ENCODE measurements at places on chromosomes 6 and 20.

DNA sequence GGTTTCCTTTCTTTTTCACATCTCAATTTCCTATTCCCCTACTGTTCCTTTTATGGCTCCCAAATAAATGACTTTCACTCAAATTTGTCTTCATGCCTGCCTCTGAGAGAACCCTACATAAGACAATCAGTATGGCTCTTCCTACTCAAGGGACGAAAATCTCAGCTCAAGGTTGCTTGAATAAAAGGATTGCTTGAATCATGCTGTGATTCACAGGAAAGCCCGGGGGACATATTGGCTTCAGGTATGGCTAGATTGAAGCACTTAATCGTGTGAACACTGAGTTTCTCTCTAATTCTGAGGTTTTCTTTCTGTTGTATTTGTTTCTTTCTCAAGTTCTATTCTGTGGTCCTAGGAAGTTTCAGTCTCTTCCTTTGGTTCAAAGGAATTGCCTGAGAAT lies 140.3 kb upstream of the SULF2 start:
- DNase-seq = no peak

GRCh38 chr20:55153001-55153645 lies 677.7 kb downstream of the DOK5 start:
- DNase-seq = no peak

DNA sequence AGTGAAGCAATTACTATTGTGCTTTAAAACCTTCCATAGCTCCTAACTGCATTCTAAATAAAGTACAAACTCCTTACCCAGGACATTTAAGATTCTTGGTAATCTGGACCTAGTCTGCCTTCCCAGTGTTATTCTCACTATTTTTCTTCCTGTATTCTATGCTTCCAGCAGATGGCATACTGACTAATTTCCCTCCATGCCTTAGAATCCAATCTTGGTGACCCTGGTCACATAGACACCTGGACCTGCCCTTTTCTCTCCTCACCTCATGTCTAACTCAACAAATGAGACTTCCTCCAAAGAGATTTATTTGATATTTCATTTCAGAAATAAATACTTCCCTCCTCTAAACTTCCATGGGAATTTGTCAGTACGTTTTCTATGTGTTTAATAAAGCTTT lies 25.8 kb downstream of the ROS1 start:
- no peak for DNase-seq

GRCh38 chr6:168294901-168295300 lies 24.7 kb downstream of the DACT2 start:
- DNase-seq = no peak

- DNase-seq = no peak
Observed at GRCh38 chr6:10420546-10421157, 5.8 kb upstream of the TFAP2A start.

DNA sequence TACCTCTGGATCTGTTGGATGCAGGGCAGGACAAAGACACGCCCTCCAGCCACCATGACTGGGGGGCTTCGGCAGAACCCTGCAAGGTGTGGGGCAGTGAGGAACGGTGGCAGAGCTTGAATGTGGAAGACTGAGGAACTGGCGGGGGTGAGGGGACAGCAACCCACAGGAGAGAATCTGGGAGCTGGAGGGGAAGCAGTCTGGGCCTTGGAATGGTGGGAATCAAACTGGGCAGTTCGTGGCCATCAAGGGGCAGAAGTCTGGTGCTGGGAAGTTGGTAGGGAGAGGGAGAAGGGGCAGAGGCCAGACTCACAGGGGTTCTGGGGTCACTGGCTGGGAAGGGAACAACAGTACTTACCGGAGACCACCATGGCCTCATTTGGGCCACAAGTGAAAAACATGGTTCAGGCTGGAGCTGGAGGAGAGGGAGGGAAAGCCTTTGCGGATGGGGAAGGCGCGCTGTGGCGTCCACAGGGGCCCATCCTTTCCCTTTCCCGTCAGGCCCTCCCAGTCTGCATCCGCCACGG lies 635 bp downstream of the FLOT1 start:
- DNase-seq = no peak

- no peak for DNase-seq
Observed at GRCh38 chr20:38920851-38921250, 5.4 kb upstream of the FAM83D start.

DNA sequence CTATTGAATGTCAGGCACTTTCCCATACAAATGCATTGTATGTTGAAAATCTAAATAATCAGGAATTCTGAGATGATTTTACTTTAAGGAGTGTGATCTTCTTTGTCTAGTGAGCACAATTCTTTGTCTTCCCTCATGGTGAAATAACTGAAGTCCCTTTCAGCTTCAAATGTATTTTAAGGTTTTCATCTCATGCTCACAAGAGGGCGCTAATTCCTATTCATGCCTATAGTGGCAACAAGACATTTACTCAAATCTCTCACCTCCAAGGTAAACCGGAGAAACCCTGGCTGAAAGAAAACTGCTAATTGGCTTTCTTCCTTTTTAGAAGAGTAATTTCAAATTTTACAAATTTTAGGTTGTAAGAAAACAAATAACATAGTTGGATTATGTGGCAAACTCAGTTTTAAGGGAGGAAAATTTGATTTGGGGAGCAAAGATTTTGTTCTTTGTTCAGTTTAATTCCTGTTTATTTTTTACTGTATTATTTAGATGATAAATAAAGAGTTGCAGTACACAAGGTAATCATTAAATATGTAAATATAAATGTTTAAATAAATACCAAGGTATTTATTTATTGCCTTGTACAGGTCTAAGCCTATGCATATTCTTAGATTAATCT lies 69.1 kb downstream of the SLC35F1 start:
- no peak for DNase-seq

- no peak for DNase-seq
Observed at GRCh38 chr6:3791526-3792203, 40.2 kb upstream of the PXDC1 start.

GRCh38 chr6:151058021-151058733 lies 181.6 kb upstream of the AKAP12 start:
- no peak for DNase-seq

- no peak for DNase-seq
Observed at GRCh38 chr6:17684134-17684533, 22.6 kb downstream of the NUP153 start.

GRCh38 chr6:97160280-97160679 lies 122.7 kb downstream of the MMS22L start:
- DNase-seq = no peak

DNA sequence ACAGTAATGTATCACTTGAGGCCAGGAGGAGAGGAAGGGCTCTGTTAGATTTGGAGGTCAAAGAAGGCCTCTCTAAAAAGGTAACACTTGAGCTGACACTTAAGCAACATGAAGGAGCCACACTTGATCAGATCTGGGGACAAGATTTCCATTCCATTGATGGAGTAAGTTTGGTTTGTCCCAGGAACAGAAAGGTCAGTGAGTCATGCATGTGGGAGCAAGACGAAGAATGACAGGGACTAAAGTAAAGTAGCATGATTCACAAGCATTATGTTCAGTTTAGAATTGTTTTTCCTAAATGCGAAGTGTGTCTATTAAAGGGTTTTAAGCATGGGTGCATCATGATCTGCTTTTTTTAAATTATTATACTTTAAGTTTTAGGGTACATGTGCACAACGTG lies 47.4 kb downstream of the COL21A1 start:
- DNase-seq = no peak

DNA sequence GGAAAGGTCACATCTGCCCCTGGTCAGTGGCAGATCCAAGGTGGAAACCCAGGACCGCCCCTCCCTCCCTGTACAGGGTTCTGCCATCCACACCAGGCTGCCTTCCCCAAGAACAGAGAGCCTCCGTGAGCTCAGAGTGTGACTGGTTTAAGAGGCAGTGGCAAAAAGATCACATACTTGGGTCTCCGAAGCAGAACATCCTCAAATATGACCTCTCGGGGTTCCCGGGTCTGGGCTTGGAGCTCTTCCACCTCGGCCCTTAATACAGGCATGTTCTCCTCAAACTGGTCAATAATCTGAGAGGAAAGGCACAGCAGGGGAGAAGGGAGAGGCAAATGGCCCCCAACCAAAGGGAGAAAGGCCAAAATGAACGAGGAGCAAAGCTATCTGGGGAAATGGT lies 14.8 kb downstream of the C20orf96 start:
- no peak for DNase-seq

- DNase-seq = peak; percentile 22
Observed at GRCh38 chr20:37937686-37938085, 34.8 kb downstream of the VSTM2L start.

- DNase-seq = no peak
Observed at GRCh38 chr6:44837741-44838140, 450.2 kb downstream of the CDC5L start.

DNA sequence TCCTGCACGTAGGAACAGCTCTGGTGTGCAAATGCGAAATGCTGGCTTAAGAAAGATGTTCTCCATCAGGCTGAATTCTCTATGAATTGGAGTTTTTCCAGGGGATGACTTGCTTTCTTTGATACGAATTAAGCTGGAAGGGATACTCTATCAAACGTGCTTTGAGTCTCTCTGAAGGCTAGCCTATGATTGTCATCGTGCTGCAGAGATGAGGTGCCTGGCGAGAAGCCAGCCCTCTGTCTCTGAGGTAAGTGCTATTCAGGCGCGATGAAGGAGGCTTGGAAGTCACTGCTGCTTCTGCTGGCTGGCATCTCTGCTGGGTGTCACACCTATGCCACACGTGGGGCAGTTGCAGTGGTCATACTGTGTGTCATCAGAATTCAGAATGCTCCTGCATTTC lies 223.7 kb downstream of the TAF4 start:
- no peak for DNase-seq

DNA sequence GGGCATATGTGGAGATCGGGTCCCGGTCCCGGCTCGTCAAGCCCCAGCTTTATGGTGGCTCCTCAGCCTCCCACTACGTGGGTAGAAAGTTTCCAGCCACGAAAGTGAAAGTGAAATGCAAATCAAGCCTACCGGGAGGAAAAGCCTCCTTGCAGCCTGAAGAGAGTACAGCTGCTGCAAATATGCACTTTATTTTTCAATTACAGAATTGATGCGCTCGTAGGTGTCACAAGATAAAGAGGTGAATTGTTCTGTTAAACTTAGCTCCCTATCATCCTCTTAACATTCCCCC lies 373 bp upstream of the PCNA start:
- DNase-seq = no peak

DNA sequence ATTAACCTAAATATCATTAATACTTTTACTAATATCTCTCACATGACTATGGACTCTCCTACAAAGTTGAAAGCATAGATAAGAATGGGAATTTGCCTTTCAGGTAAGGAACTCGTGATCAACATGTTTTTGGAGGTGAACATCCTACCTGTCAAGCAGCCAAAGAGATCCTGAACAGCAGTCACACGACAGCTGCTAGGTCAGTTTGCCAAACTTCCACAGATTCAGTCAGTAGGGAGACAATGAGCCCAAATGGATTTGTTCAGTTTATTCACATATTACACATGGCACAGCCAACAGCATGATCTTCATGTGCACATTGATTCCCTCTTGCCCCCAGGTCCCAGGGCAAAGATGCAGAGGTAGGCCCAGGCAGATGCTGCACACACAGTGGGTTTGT lies 86.1 kb upstream of the LOC128125822 start:
- no peak for DNase-seq

DNA sequence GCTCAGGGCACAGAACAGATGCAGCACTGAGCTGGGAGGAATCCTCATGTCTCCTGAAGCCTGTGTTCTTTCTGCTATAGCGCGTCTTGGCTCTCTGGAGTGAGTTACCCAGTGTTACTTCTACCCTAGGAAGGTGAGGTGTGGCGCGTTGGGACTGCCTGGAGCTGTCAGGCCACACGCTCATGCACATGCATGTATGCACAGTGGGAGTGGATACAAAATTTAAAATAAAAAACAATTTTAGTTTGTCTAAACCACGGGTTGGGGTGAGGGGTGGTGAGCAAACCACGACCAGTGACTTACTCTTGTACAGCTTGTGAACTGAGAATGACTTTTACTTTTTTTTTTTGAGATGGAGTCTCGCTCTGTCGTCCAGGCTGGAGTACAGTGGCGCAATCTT lies 298.6 kb upstream of the SUPT3H start:
- DNase-seq = no peak
